ENCODE measurements at places on chromosomes 12 and 14.

- no peak for DNase-seq
Observed at GRCh38 chr14:55427439-55427838, 13.0 kb downstream of the TBPL2 start.

DNA sequence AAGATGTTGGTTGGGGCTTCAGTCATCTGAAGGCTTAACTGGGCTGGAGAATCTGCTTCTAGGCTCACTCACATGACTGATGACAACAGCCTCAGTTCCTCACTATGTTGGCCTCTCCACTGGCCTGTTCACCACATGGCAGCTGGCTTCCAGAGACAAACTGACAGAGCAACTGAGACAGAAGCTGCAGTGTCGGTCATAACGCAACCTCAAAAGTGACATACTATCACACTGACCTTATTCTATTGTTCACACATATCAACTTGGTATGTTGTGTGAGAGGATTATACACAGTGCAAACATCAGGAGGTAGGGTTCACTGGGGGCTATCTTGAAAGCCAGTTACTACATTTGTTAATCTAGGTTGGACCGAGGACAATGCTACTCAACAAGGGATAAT is 92.9 kb downstream of the PAWR start:
- DNase-seq: no peak

- no peak for DNase-seq
Observed at GRCh38 chr14:92199763-92200162, 78.0 kb downstream of the CPSF2 start.

- DNase-seq: no peak
Observed at GRCh38 chr12:93568091-93568490, 4.4 kb upstream of the SOCS2 start.

GRCh38 chr12:114774197-114774596 is 90.2 kb upstream of the TBX3 start:
- no peak for DNase-seq

- DNase-seq: no peak
Observed at GRCh38 chr14:41280745-41281144, 325.9 kb upstream of the LRFN5 start.

DNA sequence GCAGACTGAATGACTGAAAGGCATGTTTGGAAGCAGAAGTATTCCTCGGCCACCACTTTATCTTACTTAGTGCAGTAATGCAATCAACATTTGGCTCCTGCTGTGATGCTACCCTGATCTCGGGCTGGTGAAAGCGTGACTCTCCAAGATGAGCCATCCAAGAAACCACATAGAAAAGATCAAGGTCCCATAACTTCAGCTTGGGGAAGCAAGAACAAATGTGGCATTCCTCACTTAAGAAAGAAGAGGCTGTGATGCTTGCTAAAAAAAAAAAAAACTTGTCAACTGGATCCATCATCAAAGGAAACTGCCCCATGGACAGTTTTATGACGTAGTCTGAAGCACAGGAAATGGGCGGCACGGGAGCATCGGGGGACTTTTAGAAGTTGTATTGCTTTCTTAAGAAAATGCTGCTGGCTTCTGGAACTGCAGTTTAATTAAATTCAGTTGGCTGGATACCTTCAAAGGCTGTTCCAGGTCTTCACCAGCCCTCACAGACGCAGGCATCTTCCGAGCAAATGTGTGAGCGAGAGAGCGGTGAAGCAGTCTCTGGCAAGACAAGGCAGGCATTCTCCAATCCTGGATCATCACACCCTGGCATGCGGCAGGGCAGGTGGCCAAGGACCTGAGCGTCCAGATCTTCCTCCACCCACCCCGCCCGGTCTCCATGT is 38.2 kb upstream of the MAP1LC3B2 start:
- no peak for DNase-seq

DNA sequence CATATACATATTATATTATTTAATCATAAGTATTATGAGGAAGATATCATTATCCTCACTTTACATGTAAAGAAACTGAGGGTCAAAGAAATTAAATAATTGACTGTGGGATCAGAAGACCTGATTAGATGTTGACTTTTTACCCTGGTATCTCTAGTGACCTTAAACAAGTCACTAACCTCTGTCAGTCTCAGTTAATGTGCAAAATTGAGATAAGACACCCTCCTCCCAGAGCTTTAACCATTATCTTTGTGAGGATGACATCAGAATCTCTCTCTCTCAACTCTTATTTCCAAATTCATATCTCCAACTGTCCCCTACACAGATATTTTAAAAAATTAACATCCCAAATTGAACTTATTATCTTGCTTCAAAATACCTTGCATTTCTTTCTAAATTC is 177.8 kb downstream of the KLHL28 start:
- DNase-seq: no peak

DNA sequence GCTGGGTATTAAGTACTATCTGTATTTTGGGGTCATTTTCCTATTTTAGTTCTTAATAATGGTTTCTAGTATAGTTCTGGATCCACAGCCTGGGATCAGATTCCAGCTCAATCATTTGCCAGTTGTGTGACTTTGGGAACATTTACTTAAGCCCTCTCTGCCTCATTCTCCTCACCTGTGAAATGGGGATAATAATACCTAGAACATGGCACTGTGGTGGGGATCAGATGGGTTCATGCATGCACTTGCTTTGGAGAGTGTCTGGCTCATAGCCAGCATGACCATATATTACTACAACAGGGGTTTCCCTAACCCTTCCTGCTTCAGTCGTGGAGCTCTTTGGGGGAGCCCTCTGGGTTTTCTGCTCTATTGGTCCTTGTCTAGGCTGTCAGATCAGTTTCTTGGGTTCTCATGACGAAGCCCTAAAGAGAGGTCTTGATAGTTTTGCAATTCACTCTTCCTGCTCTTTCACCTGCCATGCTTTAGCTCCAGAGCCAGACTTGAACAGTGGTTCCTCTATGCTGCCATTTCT is 34.1 kb upstream of the SMOC1 start:
- no peak for DNase-seq

DNA sequence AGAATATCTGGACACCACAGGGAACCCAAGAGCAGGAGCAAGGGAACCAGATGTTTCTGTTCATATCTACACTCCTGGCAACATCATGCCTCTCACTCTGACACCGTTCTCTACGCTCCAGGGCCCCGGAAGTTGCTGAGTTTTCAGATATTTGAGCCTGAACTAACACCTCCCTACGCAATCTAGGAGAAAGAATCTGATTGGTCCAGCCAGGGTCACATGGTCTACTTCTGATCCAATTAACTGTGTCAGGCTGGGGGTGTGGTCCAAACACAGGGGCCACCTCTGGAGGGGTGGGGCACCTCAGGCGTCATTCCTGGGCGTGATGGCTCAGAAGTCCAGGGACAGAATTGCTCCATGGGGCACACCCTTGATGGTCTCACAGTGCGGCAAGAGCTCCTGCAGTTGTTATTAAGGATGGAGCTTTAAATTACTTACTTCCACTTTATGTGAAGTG is 165.5 kb downstream of the PTPN11 start:
- no peak for DNase-seq

DNA sequence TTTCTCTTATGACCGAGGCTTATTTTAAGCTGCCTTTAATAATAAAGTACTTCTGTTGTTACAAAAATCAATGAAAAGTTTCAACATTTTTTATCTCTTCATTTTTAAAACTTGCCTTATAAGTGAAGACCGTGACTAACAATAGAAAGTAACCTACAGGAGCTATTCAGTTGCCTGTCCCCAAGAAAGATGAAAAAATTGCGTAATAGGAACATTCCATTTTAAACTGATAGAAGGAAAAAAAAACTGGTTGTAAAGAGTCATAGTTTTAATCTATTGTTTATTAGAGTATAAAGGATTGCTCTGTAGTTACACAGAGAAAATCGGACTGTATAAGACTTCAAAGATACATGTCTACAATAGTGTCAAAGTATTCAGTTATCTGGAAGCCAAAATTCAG is 83.3 kb downstream of the DAAM1 start:
- DNase-seq: no peak

- no peak for DNase-seq
Observed at GRCh38 chr12:24770821-24771220, 178.1 kb downstream of the BCAT1 start.

DNA sequence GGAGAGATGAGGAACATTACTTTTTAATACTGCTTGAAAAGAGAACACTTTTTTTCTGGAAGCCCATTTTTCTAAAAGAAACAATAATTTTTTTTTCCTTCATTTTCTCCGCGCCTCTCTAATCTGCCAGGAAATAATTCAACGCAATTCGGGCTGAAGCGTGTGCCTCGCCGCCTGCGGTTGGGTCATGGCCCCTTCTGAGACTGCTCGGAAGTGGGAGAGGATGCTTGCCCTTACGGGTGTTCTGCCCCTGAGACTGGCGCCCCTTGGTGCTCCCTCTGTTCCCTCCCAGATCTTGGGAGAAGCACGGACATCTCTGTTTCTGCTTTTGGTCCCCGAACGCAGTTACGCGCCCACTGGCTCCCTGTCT is 332 bp upstream of the TBC1D30 start:
- no peak for DNase-seq

DNA sequence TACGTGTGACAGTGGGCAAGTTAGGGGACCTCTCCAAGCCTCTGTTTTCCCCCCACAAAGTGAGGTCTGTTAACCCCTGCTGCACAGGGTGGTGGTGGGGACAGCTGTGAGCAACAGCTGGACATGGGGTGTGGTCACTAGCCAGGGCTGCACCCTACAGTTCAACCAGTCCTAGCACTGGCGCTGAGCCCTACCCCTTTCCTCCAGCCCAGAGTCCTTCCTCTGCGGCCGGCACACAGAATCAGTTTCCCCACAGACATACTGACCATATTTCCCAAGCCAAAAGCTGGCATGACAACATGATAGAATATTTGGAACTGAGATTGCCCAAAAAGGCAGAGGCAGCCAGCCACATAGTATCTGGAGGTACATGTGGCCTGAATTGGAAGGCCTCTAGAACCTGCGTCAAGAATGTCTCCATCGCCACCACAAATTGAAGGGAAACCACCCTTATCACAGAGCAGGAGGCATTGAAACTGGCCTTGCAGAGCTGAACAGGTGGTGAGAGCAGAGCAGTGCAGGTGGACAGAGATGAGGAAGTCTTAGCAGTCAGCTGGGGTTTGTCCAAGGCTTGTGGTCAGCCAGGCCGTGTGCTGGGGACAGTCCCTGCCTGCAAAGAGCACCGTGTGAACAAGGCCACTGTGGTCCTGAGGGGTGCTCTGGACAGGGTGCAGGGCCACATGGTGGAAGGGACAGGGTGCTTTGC is 21.2 kb downstream of the DEGS2 start:
- no peak for DNase-seq

GRCh38 chr12:7434670-7435069 is 9.3 kb downstream of the CD163L1 start:
- no peak for DNase-seq

GRCh38 chr12:110282956-110283817 is 2.1 kb downstream of the ATP2A2 start:
- no peak for DNase-seq

- no peak for DNase-seq
Observed at GRCh38 chr12:23781118-23781517, 168.4 kb downstream of the SOX5 start.

GRCh38 chr12:27772328-27773049 is 7.5 kb upstream of the KLHL42 start:
- no peak for DNase-seq

DNA sequence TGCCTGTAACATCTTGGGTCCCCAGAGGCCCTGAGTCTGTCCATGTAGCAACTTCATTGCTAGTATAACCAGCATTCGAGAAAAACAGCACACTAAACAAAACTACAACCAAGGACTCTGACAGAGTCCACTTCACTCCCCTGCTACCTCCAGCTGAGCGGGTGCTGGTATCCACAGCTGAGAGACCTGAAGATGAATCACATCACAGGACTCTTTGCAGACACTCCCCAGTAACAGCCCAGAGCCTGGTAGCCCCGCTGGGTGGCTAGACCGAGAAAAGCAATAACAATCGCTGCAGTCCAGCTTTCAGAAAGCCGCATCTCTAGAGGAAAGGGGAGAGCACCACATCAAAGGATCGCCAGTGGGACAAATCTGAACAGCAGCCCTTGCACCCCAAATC is 9.0 kb upstream of the IQSEC3 start:
- DNase-seq: no peak

GRCh38 chr12:19227190-19227879 is 97.8 kb downstream of the PLEKHA5 start:
- no peak for DNase-seq

DNA sequence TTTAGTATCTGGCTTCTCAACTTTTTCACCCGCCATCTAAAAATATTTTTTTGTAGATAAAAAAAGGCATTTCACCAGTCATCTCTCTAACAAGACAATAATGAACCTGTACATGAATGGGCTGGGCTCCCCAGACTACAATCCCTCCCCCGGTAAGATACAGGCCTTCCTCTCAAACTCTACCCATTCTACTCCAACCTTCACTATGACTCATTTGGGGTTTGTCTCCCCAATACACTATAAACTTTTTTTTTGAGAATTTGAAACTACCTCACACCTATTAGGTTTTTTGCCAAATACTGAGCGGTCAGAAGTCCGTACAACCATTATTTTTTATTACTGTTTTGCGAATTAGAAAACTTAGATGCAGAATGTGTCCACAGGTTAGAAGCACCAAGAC is 784 bp downstream of the RPL6 start:
- DNase-seq: no peak
